Activated naive CD8-positive, alpha-beta T cell treated with anti-CD3 and anti-CD28 coated beads, Interleukin-2, amount 50 U/mL, for 24 hours (primary cell): ENCODE measurements at places on chromosomes 6 and 20.

GRCh38 chr20:4997222-4997621 is 4.1 kb downstream of the SLC23A2 start:
- no peak overlapping the region for H3K27ac ChIP-seq
- no peak overlapping the region for H3K4me3 ChIP-seq
- peaks cover 6% of the 10 kb centered on the region for H3K36me3 ChIP-seq
- peaks cover 52% of the 10 kb centered on the region for H3K4me1 ChIP-seq
- DNase-seq: no peak
- H3K27me3 ChIP-seq: no peaks in the 10 kb centered on the region

- no peak overlapping the region for H3K4me3 ChIP-seq
- no peak for DNase-seq
- peaks cover 18% of the 10 kb centered on the region for H3K4me1 ChIP-seq
- no peak overlapping the region for H3K27ac ChIP-seq
These were observed 275.5 kb downstream of the PTPRK start for GRCh38 chr6:128244751-128245405.

DNA sequence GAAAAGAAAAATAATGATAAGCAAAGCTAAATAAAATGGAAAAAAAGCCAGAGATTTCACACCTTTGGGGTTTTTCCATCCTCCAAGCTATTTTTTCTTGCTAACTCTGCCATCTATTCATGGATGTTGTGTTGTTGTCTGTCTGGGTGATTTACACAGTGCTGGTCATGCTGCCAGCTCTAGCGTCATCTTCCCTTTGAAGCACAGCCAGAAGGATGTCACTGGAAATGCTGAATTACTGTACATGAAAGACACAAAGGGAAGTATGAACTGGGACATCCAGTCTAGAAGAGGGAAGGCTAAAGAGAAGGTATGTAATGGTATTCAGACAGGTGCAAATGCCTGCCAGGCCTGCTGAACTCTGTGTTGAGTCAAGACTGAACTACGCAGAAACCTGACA is 241.9 kb upstream of the STXBP5 start:
- H3K4me3 ChIP-seq: no peak overlapping the region
- H3K27me3 ChIP-seq: no peaks in the 10 kb centered on the region
- no peak overlapping the region for H3K27ac ChIP-seq
- DNase-seq: no peak

DNA sequence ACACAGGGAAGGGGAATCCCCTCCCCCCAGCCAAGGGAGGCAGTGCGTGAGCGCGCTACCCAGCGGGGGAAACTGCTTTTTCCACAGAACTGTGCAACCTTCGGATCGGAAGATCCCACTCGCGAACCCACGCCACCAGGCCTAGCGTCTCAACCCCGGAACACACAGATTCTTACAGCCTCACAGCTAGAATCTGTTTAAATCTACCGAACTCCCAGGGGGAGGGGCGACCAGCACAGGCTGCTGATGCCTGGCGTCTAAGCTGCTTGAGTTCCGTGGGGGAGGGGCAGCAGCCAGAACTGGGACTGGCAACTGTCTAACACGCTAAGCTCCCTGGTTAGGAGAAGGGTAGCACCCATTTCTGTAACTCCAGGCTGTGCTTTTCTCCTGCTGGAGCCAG is 217.3 kb upstream of the TENT5A start:
- no peaks in the 10 kb centered on the region for H3K27me3 ChIP-seq
- H3K4me1 ChIP-seq: no peaks in the 10 kb centered on the region
- no peaks in the 10 kb centered on the region for H3K36me3 ChIP-seq
- no peak overlapping the region for H3K4me3 ChIP-seq

DNA sequence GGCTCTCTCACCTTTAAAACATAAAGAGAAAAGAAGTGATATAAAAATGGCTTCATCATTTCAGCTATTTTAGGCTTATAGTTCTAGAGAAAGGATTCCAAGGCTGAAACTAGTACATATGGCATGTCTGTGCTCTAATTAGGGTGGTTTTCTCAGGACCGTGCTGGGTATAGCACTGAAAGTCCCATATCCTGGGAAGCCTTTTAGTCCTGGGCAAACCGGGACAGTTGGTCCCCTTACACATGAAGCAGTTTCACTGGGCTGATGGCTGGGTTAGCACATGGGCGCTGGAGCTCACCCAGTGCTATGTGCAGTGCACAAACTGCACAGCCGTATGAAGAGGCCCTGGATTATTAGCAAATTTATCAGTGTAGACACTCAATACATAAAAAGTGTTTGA is 110.5 kb downstream of the SGK1 start:
- no peak for DNase-seq
- no peaks in the 10 kb centered on the region for H3K27me3 ChIP-seq
- H3K4me3 ChIP-seq: no peak overlapping the region

DNA sequence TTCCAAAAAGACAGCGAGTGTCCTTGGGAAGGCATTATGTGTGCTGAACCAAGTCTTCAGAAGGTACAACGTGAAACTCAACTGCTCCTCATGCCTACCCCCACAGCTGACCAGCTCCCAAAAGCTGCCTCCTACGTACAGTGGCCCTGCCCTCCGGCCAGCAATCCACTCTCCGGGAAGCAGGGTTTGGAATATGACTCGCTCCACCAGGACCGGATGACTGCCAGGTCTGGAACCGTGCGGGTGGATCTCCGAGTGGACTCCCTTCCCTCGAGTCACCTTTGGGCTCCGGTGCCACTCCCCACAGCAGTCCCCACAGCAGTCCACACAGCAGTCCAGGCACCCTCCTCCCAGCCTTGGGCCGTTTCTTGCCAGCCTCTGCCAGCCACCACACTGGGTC is 4.3 kb downstream of the ZBTB46 start:
- no peak overlapping the region for H3K4me3 ChIP-seq
- no peak overlapping the region for H3K27ac ChIP-seq
- peaks cover 45% of the 10 kb centered on the region for H3K27me3 ChIP-seq
- H3K36me3 ChIP-seq: no peaks in the 10 kb centered on the region
- DNase-seq: no peak

DNA sequence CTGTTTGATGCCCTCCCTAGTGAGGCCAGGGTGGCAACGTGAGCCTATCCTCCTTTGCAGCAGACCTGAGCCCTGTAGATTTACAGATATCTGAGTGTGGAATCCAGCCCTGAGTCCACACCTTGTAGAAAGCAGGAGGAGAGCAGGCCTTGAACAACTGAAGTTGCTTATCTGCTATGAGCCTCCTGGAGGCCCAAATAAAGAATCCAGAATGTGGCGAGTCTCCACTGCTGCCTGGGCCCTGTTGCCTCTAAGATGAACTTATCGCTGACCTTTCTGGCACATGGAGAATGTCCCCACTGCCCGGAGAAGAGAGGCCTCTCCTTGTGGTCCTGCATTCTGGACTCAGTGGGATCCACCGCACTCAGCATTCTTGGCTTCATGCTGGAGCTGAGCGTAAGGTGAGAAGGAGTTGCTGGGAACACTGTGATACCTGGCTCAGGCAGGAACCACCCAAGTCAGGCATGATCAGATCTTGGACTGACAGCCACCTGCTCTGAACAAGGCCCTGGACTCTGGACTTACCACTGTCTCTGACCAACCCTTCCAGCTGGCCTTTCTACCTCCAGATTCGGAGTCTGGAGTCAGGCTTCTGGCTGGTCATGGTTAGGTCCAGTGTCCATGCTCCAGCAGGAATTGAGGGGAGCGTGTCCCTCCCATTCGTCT is 5.8 kb upstream of the MANBAL start:
- DNase-seq: no peak
- no peaks in the 10 kb centered on the region for H3K27me3 ChIP-seq
- H3K36me3 ChIP-seq: no peaks in the 10 kb centered on the region
- H3K4me1 ChIP-seq: peaks cover 2% of the 10 kb centered on the region
- H3K4me3 ChIP-seq: no peak overlapping the region

- H3K4me1 ChIP-seq: peaks cover 26% of the 10 kb centered on the region
- no peak overlapping the region for H3K4me3 ChIP-seq
- no peaks in the 10 kb centered on the region for H3K27me3 ChIP-seq
- H3K27ac ChIP-seq: peak overlapping the region; percentile 22
- H3K36me3 ChIP-seq: peaks cover 23% of the 10 kb centered on the region
These were observed 87.5 kb downstream of the SYNJ2 start for GRCh38 chr6:158068893-158069799.

GRCh38 chr6:32129297-32130088 is 595 bp downstream of the FKBPL start:
- H3K36me3 ChIP-seq: peaks cover 3% of the 10 kb centered on the region
- no peak for DNase-seq
- H3K27ac ChIP-seq: peak overlapping the region; percentile 92
- H3K27me3 ChIP-seq: peaks cover 2% of the 10 kb centered on the region
- H3K4me3 ChIP-seq: peak overlapping the region; percentile 99

DNA sequence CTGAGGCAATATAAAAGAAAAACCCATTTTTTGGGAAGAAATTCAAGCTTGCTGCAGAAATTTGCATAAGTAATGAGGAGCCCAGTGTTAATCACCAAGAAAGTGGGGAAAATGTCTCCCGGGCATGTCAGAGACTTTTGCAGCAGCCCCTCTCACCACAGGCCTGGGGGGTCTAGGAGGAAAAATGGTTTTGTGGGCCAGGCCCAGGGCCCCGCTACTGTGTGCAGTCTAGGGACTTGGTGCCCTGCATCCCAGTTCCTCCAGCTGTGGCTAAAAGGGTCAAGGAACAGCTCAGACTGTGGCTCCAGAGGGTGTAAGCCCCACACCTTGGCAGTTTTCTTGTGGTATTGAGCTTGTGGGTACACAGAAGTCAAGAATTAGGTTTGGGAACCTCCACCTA is 209.7 kb downstream of the HDGFL1 start:
- no peak overlapping the region for H3K27ac ChIP-seq
- DNase-seq: no peak
- no peaks in the 10 kb centered on the region for H3K27me3 ChIP-seq
- no peaks in the 10 kb centered on the region for H3K4me1 ChIP-seq

GRCh38 chr6:119215309-119215708 is 134.3 kb downstream of the MAN1A1 start:
- no peaks in the 10 kb centered on the region for H3K4me1 ChIP-seq
- no peak overlapping the region for H3K4me3 ChIP-seq
- no peak for DNase-seq

DNA sequence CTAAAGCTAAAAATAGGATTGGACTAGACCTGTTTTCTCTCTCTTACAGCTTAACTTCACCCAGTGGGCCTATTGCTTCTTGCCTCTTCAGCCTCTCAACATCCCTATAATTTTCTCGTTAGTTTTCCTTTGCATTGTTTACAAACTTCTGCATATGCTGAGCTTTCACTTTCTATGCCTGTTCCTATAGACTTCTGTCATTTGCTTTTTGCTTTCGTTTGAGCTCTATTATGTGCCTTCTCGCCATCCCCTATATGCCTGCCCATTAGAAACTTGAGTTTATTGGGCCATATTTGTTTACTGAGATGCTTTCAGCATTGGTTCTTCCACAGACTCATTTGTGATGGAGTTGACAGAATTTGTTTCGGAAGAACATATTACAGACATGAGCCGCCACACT is 40.9 kb downstream of the NCOA7 start:
- peak overlapping the region; percentile 11 for H3K27ac ChIP-seq
- no peak for DNase-seq
- H3K4me3 ChIP-seq: peak overlapping the region; percentile 44

DNA sequence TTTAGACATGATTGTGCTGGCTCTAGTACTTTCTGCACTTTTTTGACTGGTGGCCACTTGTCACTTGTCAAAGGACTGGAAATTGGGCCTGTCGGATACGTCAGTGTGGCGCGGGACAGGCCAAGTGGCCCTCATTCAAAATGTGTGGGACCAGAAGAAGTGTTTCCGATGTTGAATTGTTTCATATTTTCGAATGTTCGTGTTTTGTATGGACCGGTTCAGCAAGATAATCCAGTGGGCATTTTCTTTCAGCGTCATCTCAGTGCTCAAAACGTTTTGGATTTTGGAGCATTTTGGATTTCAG is 3.5 kb downstream of the KIF25 start:
- H3K27me3 ChIP-seq: peaks cover 6% of the 10 kb centered on the region
- H3K27ac ChIP-seq: no peak overlapping the region
- H3K4me1 ChIP-seq: peaks cover 2% of the 10 kb centered on the region
- no peak overlapping the region for H3K4me3 ChIP-seq
- H3K36me3 ChIP-seq: no peaks in the 10 kb centered on the region

- no peak for DNase-seq
- H3K4me3 ChIP-seq: no peak overlapping the region
- no peaks in the 10 kb centered on the region for H3K27me3 ChIP-seq
- H3K4me1 ChIP-seq: peaks cover 2% of the 10 kb centered on the region
- H3K36me3 ChIP-seq: no peaks in the 10 kb centered on the region
These were observed 237.7 kb downstream of the FOXA2 start for GRCh38 chr20:22346716-22347115.

DNA sequence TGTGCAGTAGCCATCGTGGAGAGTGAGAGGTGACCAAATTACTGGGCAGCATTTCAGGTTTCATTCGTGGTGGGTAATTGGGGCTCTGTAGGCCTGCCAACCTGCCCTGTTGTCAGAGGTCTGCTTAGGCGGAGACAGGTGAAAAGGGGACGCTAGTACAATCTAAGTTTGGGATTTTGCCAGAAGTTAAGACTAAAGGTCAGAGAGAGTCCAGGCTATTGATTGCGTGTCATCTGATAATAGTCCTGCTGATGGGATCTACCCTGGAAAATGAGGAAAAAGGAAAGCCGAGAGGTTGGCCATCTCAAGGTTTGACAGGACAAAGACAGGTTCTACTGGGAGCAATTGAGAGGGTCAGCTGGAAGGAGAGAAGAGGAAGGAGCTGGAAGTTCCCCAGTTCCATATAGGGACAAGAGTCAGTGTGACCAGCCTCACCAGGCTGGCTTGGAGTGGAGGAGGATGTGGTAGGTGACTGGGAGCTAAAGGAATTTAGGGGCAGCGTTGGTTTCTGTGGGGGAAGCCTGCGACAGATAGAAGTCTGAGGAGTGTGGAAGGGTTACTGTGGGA is 10.9 kb downstream of the ARFGEF2 start:
- H3K36me3 ChIP-seq: peaks cover 4% of the 10 kb centered on the region
- no peak overlapping the region for H3K27ac ChIP-seq
- DNase-seq: no peak
- no peak overlapping the region for H3K4me3 ChIP-seq
- H3K27me3 ChIP-seq: no peaks in the 10 kb centered on the region

DNA sequence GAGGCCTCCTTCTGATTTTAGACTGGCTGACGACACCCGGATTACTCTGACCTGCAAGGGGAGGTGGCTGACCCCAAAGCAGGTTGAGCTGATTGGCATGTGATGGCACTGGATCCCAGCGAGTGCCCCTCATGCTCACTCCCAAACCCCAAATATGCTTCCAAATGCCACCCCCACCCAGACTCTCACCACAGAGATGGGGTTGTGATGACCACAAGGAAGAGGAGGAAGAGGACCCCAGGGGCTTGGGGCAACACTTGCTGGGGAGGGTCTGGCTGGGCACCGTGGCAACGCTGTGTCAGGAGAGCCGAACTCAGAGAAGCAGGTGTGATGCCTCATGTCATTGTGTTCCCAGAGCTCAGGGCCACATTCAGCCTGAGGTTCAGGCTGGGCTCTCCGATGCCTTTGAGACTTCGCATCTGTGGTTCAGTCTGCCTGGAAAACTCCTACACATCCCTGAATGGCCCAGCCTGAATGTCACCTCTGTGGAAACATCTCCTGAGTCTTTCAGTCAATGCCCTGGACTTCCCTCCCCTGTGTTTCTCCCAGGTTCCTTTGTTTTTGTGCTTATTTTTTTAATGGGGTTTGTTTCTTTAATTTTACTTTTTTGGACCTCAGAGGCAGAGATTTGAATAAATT is 169.1 kb upstream of the PMEPA1 start:
- H3K4me1 ChIP-seq: no peaks in the 10 kb centered on the region
- no peaks in the 10 kb centered on the region for H3K36me3 ChIP-seq
- H3K4me3 ChIP-seq: no peak overlapping the region
- no peak overlapping the region for H3K27ac ChIP-seq
